ENCODE measurements at places on chromosomes 12 and 14.

DNA sequence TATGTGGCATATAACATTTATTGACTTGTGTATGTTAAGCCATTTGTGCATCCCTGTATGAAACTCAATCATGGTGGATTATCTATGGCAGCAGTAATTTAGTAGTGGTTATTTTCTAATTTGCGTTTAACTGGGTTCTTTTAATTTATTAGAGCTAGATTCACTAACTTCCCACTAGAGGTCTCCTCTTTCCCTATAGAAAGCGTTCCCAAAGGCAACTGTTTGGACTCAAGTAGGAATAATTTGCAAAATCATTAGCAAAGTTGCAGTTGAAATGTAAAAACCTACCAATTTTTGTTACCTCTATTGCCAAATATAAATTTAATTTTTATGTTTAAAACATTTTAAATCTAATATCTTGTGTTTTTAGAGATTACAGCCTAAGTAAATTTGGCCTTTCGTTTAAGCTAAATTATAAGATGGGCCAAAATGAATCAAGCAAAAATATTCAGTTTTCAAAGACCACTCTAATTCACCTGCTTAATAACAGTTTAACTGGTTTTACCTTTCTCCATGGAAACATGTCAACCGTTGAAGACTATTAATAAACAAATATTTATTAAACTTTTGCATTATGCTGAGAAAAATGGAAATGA, 6.0 kb downstream of the DMAC2L start:
- DNase-seq = no peak

DNA sequence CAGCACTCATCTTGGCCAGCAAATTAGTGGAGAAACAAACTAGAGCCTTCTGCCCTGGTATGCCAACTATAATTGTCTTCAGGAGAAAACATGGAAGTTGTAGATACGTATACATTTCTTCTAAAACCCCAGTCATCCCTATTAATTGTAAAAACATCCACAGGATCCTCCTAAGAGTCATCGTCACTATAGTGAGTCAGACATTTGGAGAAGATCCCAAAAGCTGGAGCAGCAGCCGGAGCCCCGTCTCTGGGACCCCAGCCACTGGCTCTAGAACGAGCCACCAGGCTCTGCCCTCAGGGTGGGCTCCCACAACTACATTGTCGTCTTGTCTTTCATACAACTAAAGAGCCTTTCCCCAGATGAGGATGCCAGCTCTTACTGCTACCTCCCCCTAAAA, 15.5 kb downstream of the PRKAB1 start:
- no peak for DNase-seq

DNA sequence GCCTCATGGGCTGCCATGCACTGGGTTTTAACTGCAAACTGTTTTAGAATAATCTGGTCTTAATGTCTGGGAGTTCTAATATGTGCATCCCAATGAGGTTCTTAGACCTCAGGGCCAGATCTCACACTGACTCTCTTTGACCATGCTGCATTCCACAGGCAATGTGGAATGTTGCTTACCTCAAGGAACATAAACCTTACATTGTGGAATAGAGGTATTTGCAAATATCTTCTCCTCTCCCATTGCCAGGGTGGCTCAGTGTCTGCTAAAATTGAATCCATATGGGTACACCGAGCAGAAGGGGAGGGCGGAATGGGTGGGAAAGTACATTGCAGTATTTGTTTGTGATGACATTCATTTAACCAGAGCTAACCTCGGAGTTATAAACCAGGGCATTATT, 78.6 kb downstream of the CHST11 start:
- DNase-seq = no peak

- peak; percentile 48 for DNase-seq
Measured at GRCh38 chr12:112381406-112381882, 787 bp downstream of the HECTD4 start.

DNA sequence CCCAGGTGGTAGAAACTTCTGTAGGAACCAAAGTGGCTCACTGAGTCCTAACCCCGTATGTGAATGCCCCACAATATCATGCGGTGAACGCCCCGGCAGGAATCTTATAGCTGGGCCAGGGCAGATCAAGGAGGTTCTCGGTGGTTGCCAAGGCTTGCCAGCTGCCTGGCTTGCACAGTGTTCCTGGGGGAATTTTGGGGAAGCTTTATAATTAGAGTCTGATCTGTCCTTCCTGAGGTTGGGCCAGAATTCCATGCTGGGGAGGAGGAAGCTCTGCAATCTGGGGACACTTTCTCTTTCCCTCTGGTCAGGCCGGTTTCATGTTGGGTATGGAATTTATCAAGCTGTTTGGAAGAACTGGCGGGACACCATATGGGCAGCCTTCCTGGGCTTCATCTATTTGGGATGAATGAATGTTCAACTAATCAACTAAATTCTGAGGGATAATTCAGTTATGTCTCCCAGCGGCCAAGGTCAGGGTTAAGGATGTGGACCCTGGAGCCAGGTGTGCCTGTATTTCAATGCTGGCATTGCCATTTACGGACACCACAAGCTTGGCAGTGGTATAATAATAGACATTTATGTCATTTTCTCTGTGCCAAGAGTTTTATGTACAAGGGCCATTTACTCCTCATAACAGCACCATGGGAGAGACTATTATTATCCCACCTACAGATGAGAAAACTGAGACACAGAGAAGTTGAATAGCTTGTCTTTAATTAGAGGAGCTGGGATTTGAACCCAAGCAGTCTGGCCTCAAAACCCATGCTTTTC, 54.3 kb downstream of the SVOP start:
- DNase-seq = no peak

DNA sequence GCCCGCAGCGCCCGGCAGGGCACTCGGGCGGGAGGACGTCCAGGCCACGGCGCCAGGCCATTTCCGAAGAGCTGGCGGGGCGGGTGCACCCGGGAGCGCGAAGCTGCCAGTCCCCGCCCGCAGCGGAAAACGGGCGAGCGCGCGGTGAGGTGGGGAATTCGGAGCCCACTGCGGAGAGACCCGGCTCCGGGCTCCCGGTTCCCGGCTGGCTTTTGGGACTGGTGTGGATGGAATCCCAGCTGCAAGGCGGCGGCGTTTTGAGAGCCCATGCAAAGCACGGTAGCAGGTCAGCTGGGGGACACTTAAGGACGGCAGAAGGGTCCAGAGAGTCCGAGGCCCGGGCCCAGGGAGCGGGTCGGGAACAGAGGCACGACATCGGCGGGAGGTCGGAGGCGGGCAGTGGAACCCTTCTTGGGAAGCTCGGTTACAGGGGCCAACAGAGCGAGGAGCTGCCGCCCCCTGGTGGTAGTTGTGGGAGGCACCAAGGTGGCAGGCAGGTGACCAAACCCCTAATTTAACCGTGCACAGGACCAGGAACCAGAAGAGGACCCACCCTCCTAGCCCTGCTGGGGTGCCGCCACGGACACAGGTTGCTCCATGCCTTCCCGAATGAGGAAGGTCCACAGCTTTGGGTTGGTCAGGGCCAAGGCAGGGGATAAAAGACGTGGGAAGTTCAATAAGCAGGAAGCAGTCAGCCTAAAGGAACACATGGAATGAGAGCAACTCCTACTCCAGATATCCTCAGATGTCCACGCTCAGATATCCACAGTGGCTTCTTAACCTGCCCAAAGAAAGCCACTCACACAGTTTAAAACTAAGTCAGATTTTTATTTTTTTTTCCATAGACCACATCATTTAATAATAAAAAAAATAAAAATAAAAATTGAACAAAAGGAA, 685 bp upstream of the CDH24 start:
- DNase-seq = peak; percentile 86

DNA sequence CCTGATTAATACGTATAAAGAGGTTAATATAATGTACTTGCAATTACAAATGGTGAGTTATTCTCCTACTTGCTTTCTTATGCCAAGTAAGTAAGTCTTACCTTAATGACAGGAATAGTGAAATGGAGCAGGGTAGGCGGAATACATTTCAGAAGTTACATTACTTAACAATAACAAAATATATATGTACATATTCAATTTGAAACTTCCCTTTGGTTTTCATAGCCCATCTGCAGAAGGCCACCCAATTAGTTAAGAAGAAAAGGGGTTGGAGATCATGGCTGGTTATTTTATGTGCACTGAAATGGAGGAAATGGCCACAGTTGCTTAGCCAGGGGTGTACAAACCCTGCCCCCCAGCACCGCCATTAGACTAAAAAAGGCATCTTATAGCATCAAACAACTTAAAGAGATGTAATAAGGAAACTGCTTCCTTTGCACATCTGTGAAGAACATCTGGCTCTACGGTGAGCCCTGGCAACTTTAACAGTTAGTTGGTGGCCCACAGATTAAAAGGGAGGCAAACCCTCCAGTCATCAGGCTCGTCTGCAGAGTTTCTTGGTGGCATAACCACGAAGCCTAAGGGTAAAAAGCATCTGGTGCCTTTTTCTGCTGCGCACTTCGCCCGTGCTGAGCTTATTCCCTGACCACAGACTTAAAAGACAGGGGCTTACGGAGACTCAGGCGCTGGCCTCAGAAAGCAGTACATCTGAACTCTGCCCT, 38.8 kb upstream of the DACT1 start:
- no peak for DNase-seq

DNA sequence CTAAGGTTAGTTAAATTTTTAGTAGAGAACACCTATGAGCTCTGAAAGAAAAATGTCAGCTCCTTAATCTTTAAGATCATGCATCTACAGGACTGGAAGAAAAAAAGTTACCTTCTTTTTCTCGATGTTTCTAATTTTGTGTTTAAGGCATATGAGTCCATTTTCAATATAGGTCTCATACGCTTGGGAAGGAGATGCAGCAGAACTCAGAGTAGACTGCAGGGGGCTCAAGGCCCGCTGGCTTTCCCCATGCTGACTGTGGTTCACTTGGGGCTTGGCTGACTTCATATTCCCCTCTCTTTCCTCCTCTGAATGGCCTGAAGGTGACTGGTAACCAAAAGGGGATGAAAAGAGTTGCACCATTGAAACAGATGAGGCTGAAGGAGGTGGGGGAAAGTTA, 1.5 kb downstream of the CAPRIN2 start:
- no peak for DNase-seq

DNA sequence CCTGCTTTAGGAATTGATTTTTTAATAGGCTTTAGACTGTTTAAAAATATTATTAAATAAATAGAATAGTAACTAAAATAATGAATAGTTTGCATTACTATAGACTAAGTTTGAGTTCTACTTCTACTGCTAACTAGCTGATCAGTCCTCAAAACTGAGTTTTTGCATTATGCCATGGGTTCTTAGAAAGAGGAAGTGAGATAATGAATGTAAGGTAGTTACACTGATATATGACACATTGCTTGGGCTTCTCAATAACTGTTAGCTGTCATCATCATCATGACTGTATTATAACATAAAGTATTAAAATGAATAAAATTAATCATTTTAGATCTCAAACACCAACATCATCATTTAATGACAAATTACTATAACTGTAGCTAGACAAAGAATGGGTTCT, 949.7 kb downstream of the TRHDE start:
- DNase-seq = no peak

DNA sequence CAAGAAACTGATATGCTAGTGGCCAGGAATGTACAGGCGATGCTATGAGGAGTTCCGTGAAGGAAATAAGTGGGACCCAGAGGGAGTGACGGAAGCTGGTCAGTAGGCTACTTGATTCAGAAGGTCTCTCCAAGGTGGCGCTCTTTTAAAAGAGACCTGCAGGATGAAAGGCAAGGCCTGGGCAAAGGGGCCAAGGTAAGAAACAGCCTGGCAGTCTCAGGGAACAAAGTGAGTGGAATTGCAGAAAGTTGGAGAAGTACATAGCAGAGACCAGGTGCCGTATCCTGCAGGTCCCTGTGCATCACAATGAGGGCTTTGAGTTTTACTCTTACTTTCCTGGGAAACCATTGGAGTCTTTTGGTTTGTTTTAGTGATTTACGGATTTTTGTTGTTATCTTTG, 905.6 kb downstream of the BCL11B start:
- no peak for DNase-seq

Measured in right lobe of liver (tissue), 6 donors.